ENCODE measurements at places on chromosomes 3 and 15.
A peak's percentile ranks its signal among the peaks of the same experiment; 100 is the strongest.

GRCh38 chr3:125073390-125073905 lies 17.7 kb upstream of the HEG1 start:
- H3K36me3 ChIP-seq = no peaks in the 10 kb centered on the region
- no peak overlapping the region for H3K27ac ChIP-seq
- H3K27me3 ChIP-seq = no peaks in the 10 kb centered on the region
- DNase-seq = no peak
- H3K4me1 ChIP-seq = no peaks in the 10 kb centered on the region

- H3K36me3 ChIP-seq = no peaks in the 10 kb centered on the region
- H3K4me3 ChIP-seq = no peak overlapping the region
- no peaks in the 10 kb centered on the region for H3K4me1 ChIP-seq
- H3K27ac ChIP-seq = no peak overlapping the region
- no peak for DNase-seq
Measured at GRCh38 chr3:113829576-113830354, 8.8 kb upstream of the GRAMD1C start.

- no peak for DNase-seq
- no peaks in the 10 kb centered on the region for H3K4me1 ChIP-seq
- peak overlapping the region; percentile 96 for H3K4me3 ChIP-seq
- no peaks in the 10 kb centered on the region for H3K36me3 ChIP-seq
- H3K27ac ChIP-seq = no peak overlapping the region
Measured at GRCh38 chr3:197296545-197296944, 1.9 kb downstream of the DLG1 start.

- H3K4me1 ChIP-seq = no peaks in the 10 kb centered on the region
- H3K36me3 ChIP-seq = no peaks in the 10 kb centered on the region
- DNase-seq = no peak
- H3K4me3 ChIP-seq = no peak overlapping the region
Measured at GRCh38 chr15:98537516-98538060, 110.8 kb upstream of the IGF1R start.

DNA sequence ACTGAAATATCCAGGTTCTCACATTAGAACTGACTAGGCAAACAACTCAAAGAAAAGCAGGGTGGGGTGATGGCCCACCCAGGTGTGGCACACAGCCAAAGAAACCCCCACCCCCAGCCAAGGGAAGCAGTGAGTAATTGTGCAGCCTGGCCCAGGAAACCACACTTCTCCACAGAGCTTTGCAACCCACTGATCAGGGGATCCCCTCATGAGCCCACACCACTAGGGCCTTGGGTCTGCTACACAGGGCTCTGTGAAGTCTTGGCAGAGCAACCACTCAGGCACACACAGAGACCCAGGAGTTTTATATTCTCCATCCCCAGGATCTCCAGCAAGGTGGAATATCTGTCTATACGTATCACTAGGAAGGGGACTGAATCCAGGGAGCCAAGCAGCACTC lies 22.2 kb upstream of the TRIM42 start:
- no peaks in the 10 kb centered on the region for H3K27me3 ChIP-seq
- no peak overlapping the region for H3K4me3 ChIP-seq
- H3K27ac ChIP-seq = no peak overlapping the region
- DNase-seq = no peak
- H3K4me1 ChIP-seq = no peaks in the 10 kb centered on the region
- H3K36me3 ChIP-seq = no peaks in the 10 kb centered on the region
